ENCODE measurements at places on chromosomes 5 and 9.

DNA sequence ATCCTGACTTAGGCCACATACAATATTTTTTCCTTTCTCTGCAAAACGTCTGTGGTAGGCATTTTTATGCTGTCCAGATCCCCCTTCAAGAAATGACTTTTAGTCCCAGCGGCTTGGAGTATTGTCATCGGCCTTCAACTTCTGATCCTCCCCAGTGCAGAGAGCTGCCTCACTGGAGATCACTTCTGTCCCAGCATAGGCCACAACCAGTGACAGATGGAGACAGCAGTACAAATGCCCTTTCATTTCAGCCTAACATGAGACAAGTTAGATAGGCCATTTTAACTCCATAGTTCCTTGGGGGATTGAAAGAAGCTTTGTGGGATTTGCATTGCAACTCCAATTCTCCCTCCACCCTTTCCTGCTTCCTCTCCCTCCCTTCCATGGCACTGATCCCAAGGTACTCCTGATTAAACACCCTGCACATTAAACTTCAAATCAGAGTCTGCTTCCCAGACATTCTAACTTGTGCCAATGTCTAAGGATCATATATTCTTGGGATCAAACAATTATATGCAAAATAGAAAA, 3.2 kb upstream of the MAMDC2 start:
- no peak for DNase-seq

DNA sequence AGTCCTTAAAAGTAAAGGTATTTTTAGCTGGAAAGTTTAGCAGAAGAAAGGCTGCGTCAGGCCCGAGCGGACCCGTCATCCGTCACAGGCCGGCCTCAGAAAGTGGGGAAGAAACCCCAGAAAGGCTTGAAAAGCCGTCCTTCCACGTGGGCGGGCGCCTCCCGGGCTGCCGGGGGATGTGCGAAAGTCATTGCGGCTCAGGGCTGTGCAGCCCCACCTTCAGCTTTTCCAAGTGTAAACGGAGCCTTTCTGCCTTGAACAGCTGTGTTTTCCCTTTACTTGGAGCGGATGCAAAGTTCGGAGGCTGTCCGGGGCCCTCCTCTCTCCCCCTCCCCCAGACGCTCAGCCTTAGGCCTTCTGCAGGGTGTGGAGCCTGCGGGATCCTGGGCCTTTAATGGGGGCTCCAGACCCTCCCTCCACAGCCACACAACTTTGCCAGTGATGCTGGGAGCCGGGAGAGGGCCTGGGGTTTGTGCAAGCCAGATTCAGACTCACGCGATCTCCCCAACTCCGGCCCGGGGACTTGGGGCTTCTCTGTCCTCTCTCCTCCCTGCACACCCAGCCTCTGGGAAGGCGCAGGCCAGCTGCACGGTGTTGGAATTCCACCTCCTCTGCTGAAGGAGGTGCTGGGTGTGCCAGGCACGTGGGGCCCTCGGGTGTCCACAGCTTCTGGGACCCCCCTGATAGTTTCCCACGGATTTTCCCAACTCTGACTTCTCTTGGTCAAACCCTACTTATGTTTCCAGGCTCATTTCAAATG, 95.5 kb upstream of the RAPGEF1 start:
- no peak for DNase-seq

- DNase-seq: no peak
These were observed 280.8 kb downstream of the AOPEP start for GRCh38 chr9:95007226-95007869.

DNA sequence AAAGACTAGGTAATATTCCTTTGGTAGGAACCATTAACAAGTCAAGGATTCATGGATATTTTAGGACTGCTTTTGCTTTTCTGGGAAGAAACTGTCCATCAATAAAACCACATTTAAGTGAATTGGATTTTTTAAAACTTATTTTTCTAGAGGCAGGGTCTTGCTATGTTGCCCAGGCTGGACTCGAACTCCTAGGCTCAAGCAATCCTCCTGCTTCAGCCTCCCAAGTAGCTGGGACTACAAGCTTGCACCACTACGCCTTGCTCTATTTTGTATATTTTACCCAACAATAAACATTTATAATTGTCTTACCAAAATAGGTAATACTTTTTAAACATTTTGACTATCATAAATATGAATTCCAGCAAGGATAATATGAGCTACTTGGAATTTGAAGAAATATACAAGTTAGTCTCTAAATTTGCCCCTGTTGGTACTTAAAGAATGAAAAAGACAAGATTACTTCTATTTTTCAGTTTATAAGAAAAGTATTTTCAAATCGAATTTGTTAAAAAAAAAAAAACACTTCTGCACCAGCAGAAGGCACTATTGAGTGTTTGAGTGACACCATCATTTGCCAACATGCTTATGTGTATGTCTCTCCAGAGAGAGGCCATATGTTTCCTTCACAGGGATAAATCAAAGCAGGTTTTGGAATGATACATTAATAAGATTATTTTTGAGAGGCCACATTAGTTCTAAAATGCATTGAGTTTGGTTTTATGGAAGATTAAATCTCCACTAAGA, 60.0 kb upstream of the CARTPT start:
- DNase-seq: no peak

DNA sequence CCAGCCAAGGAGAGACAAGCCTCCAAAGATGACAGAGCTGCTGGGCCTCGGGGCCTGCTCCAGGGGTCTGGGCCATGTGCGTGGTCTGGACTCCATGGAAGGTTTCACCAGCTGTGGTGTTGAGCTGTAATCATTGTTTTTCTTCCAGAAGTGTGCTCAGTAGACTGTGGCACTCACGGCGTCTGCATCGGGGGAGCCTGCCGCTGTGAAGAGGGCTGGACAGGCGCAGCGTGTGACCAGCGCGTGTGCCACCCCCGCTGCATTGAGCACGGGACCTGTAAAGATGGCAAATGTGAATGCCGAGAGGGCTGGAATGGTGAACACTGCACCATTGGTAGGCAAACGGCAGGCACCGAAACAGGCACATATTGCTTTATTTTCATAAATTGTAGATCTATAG, 164.8 kb upstream of the WWC1 start:
- no peak for DNase-seq

Measured in activated naive CD4-positive, alpha-beta T cell (primary cell).